Activated naive CD8-positive, alpha-beta T cell treated with anti-CD3 and anti-CD28 coated beads, Interleukin-2, amount 50 U/mL, for 24 hours (primary cell): ENCODE measurements at places on chromosomes 1 and 21.

GRCh38 chr1:208332774-208333126, 88.6 kb upstream of the PLXNA2 start:
- no peak for DNase-seq

GRCh38 chr1:183533617-183534174, 56.6 kb downstream of the NCF2 start:
- no peak for DNase-seq

- DNase-seq = no peak
Measured at GRCh38 chr1:92408825-92409224, 77.9 kb downstream of the GFI1 start.

GRCh38 chr1:206110820-206111219, 6.4 kb downstream of the AVPR1B start:
- DNase-seq = no peak

DNA sequence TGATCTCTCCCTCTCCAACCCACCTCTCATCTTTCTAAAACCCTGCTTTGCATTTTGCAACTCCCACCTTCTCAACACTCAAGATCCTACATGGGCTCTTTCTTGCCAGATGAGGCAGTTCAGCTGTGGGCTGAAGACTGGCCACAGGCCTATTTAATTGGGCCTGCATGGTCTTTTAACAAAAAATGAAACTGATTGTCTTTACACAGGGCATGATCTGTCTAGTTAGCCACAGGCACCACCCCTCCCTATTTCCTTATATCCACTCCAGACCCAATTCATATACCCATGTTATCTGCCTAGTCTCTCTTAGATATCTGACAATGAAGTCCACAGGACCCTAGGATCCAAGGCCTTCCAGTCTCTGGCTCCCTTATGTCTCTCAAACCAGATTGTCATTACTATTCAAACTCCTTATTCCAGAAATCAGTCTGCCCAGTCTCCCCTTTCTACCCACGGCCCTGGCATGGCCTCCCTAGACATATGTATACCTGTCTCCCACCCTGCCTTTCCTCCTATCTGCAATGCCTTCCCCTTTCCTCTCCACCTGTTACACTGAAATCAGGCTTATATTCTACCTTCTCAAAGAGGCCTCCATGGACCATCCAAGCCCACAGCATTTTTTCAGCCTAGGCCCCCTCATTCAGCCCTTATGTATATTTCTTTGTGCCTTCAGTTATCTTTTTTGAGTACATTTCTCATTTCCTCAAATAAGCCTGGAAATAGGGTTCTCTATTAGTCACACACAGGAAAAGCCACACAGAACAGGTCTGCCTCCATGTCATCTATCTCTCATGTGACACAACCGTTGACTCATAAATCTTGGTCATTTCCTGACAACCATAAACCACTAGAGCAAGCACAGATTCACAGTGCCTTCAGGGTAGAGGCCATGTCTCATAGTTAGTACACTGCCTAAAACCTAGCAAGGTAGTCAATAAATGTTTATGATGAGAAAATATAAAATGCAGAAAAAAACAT, 39.0 kb downstream of the LPAR3 start:
- DNase-seq = no peak

DNA sequence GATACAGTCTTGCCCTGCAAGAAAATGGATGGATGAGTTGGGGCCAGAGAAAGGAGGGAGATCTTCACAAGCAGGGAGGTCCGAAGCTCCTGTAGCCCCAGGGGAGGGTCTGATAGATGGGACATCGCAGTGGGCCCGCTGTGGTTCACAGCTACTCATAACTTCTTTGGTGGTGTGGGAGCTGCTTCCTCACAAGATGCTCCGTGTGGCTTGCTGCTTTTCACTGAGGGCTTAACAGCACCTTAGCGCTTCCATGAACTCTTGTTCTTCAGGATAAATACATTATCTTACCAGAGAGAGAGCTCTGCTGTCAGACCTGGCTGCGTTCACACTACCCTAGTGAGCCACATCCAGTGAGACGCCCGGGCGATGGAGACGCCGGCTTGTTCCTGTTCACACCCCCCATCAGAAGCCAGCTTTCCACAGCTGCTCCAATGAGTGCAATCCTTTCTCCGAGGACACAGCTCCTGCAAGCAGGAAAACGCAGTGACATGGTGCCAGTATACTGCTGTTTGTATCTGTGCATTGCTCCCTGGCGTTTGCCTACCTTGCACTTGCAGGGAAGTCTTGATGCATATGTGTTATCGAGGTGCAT, 599.8 kb downstream of the AJAP1 start:
- DNase-seq = no peak
